ENCODE measurements at places on chromosomes 7 and 10.

GRCh38 chr10:68403701-68404100 lies 3.4 kb downstream of the RUFY2 start:
- no peak for DNase-seq

DNA sequence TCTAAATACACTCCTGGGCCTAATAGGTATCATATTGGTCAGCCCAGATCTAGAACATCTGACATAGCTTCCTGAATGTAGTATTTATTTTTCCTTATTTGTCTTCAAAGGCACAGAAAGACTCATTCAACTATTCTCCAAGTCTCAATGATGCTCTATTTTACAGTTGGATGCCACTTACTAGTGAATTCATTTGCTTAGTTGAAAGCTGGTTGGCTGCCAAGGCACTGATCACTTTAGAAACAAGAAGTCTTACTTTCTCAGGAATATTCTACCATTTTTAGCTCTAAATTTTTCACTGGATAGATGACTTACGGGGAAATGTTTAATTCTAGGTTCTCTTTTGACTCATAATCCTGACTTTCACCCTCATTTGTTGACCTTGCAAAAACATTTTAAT lies 863.4 kb downstream of the SORCS1 start:
- DNase-seq: no peak

DNA sequence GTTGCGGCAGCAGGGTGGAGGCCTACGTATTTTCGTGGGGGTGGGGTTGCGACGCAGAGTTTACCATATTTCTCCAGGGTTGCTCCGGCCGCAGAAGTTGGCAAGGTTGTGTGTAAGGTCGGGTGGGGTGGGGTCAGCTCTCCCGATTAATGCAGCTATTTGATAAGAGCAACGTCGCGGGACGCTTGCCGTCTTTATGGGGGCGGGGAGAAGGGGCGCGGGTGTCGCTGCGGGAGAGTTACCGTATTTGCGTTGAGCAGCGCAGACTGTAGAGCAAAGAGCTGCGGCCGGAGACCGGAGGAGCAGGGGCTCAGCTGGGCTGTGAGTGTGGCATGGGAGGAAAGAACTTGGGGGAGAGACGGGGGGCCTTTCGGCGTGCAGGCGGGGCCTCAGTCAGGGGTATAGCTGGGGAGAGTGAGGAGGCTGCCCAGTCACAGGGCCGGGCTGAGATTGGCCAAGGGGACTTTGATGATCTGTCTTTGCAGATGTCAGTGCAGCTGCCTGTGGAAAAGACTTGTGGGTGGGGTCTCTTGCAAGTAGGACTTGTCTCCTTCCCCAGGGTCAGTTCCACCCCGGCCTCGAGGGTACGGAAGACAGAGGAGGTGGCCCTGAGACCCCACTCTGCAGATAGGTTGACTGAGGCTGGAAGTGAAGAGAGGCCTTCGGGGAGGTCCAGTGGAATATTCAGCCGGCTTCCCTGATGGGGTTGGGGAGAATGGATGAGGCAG lies 26.6 kb downstream of the ZNF775 start:
- peak; percentile 93 for DNase-seq

DNA sequence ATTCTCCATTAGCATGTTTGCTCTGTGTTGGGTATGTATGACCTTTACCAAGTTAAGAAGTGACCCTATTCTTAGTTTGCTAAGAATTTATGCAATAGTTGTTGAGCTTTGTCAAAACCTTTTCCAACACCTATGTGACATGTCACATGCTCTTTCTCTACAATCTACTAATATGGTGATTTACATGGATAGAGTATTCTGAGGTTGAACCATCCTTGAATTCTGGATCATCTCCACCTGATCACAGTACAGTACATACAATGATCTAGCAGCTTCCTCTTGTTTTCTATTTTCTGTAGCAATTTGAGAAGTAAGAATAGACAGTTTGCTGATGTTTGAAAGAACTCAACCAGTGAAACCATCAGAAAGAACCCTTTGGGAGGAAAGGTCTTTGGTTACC lies 101.2 kb upstream of the PDGFA start:
- no peak for DNase-seq

DNA sequence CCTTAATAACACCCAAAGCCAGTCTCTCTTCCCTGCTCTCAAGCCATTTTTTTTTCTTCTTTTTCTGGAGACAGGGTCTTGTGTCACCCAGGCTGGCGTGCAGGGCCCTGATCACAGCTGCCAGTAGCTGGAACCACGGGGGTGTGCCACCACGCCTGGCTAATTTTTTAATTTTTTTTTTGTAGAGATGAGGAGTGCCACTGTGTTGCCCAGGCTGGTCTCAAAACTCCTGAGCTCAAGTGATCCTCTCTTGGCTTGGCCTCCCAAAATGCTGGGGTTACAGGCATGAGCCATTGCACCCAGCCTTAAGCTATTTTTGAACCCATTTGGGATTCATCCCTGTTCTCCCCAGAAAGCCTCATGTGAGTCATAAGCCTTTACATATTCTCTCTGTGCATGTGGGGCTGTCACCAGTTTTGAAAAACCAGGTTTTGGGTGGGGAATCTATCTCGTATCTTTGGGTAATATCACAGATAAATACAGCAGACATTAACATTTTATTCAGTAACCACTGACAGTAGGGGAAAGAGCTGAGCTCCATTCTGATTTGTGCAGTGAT lies 15.5 kb downstream of the ZNF487 start:
- no peak for DNase-seq

- DNase-seq: no peak
Observed at GRCh38 chr7:12868027-12868426, 180.6 kb downstream of the ARL4A start.

DNA sequence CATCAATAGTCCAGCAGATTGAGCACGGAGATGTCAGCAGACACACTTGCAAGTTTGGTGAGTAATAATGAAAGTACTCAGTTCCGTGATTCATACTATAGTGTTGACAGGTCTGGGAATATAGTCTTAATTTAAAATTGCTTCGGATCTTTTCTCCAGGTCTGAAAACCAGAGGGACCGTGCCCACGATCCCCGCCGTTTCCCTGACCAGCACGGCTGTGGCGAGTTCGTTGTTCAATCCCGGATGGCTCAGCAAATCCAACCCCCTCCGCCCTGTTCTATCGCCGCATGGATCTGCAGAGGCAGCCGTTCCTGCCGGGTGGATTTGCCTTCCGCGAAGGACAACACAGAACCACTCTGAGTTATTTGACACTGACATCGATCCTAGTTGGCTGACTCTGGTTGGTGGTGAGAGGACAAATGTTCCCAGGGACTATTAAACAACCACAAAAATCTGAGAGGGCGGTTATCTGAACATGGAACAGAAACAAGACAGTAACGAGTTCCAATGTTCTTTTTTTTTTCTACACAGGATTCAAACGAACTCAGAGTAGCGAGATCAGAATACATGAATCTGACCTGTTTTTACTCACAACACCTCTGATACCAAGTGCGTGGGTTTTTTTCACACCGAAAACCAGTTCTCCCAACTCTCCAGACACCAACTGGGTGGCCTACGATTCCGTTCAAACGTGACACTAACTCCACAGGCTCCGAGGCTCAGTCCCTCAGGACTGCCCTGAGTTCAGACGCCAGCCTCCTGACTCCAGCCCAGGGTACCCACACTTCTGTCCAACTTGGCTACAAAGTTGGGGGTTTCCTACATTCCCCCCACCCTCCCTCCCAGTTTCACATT lies 52.7 kb downstream of the RBM17 start:
- DNase-seq: no peak
